Left hindlimb (tissue), 1 donor: ENCODE measurements at places on chromosomes 4 and X.

GRCh38 chr4:3030566-3031356 is 43.6 kb downstream of the HTT-AS start:
- DNase-seq = no peak

- no peak for DNase-seq
These were observed 393.4 kb downstream of the PABPC4L start for GRCh38 chr4:133808151-133808550.

DNA sequence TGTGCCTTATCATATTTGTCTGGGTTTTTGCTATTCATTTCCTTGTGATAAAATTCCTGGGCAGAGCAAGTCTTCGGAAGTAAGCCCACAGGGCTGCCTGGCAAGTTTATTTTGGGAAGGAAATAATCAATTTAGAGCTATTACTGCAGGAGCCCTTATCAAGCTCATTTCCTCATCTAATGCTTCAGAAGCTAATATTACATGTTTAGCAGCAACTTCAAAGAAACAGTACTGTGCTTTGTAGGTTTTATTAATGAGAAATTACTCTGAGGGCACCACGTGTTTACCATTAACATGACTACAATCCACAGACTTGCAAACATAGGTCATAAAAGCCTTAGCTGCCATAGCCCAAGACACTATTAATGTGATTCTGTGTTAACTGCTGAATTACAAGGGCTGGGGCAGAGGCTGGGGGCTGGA is 540.0 kb downstream of the SPRY1 start:
- no peak for DNase-seq

DNA sequence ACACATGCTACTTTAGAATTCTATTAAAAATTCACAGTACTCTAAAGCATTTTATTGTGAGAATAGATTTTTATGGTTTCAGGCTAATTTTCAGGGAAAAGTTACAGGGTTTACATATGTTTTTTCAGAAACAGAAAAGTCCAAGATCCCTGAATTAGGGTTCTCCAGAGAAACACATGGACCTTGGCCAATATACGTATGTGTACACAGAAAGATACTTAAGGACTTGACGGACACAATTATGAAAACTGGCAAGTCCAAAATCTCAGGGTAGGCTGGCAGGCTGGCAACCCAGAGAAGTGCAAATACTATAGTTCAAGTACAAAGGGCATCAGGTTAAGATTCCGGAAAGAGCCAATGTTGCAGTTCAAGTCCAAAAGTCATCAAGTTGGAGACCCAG is 1897.8 kb upstream of the PCDH10 start:
- no peak for DNase-seq

DNA sequence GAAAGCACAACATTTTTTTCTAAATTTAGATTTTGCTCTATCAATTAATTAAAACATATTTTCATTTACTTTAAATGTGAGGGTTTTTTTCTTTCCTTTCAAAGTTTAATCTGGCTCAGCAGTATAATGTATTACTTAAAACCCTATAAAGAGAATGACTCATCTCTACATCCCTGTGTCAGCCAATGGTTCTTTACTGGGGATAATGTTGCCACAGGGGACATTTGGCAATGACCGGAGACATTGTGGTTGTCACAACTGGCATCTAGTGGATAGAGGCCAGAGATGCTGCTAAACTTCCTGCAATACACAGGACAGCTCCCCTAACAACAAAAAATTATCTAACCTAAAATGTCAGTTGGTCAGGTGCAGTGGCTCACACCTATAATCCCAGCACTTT is 53.8 kb downstream of the SYNPO2 start:
- no peak for DNase-seq

DNA sequence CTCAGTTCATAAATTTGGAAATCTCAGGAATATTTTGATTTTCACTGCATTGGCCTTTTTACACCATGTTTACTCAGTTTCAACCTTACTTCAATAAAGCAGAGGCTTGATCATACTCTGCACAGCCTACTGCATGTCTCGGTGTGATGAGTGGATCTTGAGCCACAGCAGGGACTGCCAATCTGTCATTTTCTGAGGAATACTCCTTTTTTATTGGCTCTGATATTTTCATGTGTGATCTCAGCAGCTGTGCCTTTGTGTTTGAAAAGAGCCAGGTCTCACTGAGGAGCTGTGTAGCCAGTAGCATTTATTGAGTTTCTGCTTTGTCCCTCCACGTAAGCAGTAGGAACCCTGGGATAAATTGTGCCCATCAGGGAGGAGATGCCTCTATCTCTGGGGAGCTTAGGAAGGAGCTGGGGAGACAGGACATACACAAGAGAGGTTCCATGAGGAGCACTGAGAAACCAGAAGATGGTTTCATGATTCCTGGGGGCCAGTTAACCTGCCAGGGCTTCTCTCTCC is 18.9 kb upstream of the TRIM2 start:
- DNase-seq = no peak

GRCh38 chr4:11954093-11954492 is 525.4 kb upstream of the HS3ST1 start:
- no peak for DNase-seq

DNA sequence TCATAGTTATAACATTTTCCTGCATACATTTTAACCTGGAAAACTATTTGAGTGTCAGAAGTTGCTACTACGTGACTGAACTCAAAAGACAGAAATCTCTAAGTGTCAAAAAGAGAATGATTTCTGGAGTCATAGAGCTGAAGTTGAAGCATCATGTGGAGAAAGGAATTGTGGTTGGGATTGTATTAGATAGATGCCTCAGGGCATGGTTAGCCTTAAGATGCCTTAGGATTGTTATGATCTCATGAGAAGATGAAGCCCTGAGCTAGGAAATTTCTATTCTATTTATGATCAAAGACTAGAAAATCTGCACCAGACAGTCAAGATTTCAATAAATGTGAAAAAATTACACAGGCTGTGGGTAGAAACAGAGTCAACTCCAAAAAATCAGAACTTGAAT is 20.2 kb downstream of the EPGN start:
- no peak for DNase-seq

GRCh38 chr4:24007860-24008261 is 118.0 kb upstream of the PPARGC1A start:
- DNase-seq = no peak

- DNase-seq = peak; percentile 36
These were observed 11.8 kb upstream of the ZNF630 start for GRCh38 chrX:48083212-48083611.

DNA sequence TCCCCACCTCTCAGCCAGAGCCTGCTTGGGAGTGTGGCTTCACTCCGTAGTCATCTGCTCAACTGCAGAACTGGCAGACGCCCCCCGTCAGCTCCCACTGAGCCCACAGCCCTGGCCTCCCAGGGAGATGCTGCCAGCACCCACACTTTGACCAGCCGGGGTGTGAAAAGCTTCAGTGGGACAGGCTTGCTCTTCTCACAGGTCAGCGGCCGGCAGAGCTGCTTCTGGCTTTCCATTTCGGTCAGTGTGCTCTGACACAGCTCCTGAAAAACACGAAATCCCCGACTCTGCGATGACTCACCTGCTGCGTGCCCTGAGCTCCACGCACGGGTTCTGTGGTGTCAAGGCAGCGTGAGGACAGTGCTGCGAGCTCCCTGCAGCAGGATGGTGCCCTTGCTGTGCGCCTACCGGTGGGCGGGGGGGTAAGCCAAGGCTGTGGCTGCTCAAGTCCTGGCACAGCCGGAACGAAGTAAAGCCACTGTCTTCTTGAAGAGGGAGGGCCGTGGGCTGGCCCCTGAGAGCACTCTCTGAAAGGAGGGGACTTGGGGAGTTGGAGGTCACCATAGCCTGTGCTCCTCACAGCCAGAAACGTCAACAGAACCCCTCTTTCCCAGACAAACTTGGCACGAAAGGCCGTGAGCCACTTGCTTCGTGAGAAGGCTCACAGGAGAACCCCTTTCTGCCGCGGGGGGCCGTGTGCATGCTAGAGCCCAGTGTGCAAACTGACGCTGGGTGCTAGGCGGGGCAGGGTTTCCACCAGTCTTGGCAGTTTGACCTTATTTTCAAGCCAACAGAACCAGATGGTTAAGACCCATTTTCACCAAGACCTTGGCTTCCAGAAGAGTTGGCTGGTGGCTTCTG is 23.6 kb downstream of the NOP14 start:
- no peak for DNase-seq

GRCh38 chr4:68865760-68866159 is 50.0 kb downstream of the UGT2B10 start:
- DNase-seq = no peak

GRCh38 chr4:188439641-188440311 is 300.5 kb downstream of the TRIML1 start:
- DNase-seq = peak; percentile 67

- DNase-seq = no peak
These were observed 10.5 kb upstream of the TLR3 start for GRCh38 chr4:186058253-186058979.

DNA sequence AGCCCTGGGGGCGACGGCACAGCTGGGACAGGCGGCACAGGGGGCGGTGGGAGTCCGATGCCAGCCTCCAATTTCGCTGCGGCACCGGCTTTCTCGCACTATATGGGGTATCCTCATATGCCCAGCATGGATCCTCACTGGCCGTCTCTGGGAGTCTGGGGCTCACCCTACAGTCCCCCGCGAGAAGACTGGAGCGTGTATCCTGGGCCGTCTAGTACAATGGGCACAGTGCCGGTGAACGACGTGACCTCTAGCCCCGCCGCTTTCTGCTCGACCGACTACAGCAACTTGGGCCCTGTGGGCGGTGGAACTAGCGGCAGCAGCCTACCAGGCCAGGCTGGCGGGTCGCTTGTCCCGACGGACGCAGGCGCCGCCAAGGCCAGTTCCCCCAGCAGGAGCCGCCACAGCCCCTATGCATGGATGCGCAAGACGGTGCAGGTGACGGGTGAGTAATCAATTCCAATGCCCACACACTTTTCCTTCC is 500 bp downstream of the CDX4 start:
- no peak for DNase-seq

- no peak for DNase-seq
These were observed 4.1 kb upstream of the UGT2B7 start for GRCh38 chr4:69092190-69092589.

- no peak for DNase-seq
These were observed 97.1 kb downstream of the NFKB1 start for GRCh38 chr4:102598086-102598761.

GRCh38 chr4:187283201-187283955 is 559.7 kb upstream of the FAT1 start:
- no peak for DNase-seq

DNA sequence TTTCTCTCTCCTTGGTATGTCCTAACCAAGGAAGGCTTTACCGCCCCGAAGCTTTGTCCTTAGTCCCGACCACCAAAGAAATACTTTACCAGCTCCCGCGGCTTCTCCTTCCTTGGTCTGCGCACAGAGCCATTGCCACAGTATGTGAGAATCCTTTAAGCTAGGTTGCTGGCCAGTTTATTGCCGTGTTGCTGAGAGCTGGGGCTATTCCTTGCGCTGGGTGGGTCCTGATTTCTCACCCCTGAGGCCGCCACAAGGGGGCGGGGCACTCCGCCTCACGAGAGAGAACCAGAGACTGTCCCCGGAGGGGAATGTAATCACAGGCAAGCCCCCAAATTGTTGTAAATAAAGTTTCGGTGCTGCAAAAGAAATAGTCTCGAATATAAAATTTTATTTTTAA is 331.0 kb upstream of the PCDH10 start:
- DNase-seq = no peak

DNA sequence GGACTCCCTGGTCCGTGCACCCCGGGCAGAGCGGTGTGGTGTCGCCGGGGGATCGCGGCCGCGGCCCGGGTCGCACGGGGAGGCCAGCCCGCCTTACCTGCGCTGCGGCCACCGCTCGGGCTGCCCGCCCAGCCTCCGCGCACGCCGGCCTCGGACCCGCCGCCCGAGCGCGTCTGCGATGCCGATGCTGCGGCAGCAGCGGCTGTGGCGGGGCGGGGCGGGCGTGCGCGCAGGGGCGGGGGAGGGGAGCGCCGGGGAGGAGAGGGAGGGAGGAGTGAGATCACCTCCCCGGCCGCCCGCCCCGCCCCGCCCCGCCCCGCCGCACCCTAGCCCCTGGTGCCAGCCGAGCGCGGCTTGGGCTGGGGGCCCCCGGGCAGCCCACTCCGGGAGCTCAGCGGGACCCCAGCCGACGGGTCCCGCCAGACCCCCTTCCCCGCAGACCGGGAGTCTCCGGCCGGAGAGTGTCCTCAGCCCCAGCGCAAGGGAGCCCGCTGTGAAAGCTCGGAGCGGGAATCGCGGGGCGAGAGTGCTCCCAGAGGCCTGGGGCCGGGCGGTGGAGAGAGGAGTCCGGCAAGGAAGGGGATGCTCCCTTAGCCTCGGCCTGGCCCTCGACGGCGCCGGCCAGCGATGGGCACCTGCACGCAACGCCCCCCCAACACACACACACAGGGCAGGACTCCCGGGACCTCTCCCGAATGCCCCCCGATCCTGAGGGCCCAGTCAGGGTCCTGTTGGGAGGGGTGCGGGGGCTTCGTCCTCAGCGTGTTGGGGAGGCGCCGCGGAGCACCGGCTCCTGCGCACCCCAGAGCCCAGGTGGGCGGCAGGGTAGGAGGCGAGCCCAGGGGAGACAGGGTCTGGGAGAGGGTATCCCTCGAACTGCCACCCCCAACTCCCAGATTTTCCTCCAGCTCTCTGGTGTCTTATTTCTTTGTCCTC is at the start of gene L1CAM:
Gene L1CAM, minus strand, starts transcription at position 206 of the 936 bp plus-strand sequence. CDS start 10,337 bp downstream, outside the sequence.
- DNase-seq = no peak

DNA sequence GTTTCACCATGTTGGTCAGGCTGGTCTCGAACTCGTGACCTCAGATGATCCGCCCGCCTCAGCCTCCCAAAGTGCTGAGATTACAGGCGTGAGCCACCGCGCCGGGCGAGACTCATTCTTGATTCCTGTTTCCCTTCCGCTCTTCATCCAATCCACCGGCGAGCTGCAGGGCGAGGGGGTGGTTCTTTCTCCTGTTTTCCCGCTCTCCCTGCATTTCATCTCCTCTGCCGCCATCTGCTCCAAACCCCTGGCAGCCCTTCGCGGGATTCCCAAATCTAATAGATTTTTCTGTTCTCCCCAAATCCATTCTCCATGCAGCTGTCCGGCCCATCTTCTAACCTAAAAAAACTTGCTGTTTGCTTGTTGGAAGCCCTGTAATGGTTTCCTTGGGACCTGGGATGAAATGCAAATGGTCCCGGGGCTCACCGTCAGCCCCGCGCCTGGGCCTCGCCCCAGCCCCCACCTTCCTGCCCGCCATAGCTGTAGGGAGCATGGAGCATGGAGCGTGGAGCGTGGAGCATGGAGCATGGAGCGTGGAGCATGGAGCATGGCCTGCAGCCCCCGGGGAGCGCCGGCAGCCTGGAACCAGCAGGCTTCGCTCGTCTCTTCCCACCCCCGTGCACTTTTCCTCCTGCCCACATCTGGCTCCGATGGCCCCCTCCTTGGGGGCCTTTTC is 1.1 kb downstream of the ZFP42 start:
- no peak for DNase-seq

DNA sequence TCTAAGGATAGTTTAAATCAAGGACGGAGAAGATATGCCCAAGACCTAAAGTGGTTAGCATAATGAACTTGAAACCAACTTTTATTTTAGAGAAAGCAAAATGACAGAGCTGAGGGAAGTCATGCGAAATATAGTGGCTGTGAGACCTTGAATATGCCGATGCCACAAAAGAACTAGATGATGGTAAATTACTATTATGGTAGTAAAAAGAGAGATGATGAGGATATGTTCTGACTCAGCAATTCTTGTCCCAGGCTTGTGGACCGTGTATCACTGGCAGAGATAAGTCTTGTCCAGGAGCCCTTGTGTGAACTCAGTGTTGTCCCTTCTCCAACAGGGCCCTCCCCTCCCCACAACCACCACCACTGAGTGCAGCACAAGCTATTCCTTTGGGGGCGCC is 1605.6 kb upstream of the TENM3 start:
- DNase-seq = no peak

GRCh38 chr4:89539374-89539773 is 231.8 kb upstream of the GPRIN3 start:
- no peak for DNase-seq
